Tibial artery (tissue), 4 donors: ENCODE measurements at places on chromosomes 7 and 10.

DNA sequence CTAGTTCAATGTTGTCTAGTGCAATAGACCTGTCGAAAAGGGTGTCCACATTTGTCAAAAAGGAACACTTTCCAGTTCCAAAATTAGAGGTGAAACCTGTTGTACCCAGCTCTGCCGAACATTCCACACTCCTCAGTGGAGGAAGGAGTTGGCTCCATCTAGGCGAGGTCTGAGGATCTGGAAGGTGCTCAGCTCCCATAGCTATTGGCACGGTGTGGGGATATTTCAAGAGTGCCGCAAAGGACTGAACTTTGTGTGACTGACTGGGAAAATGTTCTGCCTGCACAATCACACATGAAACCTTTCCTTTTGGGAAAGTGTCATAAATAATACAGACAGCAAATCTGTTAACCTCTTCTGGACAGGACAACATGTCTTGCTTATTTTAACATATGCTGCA, 48.1 kb upstream of the ZEB1 start:
- no peaks in the 10 kb centered on the region for H3K36me3 ChIP-seq
- H3K27ac ChIP-seq: peak overlapping the region; percentile 19
- no peaks in the 10 kb centered on the region for H3K4me1 ChIP-seq
- DNase-seq: no peak
- no peak overlapping the region for H3K4me3 ChIP-seq
- no peaks in the 10 kb centered on the region for H3K27me3 ChIP-seq

- DNase-seq: peak; percentile 88
- peaks cover 37% of the 10 kb centered on the region for H3K4me1 ChIP-seq
- H3K36me3 ChIP-seq: no peaks in the 10 kb centered on the region
- no peaks in the 10 kb centered on the region for H3K27me3 ChIP-seq
Measured at GRCh38 chr7:600149-601035, 80.7 kb upstream of the PDGFA start.

GRCh38 chr10:15084502-15084922, 4.1 kb downstream of the ACBD7 start:
- H3K27me3 ChIP-seq: no peaks in the 10 kb centered on the region
- H3K36me3 ChIP-seq: no peaks in the 10 kb centered on the region
- peaks cover 14% of the 10 kb centered on the region for H3K4me1 ChIP-seq

DNA sequence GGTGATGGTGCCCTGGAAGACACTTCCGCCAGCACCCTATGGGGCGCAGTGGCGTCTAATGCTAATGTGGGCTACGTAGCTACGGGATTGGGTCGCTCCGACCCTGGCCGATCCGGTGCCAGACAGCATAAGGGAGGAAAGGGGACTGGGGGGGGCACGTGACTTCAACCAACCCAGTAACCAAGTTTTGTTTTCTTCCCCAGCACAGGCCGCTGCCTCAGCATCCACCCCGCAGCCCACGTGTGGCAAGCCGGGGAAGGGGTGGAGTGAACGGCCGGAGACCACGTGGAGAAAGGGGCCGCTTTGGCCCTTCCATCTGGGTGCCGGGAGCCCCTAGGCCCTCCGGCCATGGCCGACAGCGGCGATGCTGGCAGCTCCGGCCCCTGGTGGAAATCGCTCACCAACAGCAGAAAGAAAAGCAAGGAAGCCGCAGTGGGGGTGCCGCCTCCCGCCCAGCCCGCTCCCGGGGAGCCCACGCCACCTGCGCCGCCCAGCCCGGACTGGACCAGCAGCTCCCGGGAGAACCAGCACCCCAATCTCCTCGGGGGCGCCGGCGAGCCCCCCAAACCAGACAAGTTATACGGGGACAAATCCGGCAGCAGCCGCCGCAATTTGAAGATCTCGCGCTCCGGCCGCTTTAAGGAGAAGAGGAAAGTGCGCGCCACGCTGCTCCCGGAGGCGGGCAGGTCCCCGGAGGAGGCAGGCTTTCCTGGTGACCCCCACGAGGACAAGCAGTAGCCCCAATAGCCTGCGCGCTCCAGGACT, 2.5 kb downstream of the PRR15 start:
- H3K4me3 ChIP-seq: peak overlapping the region; percentile 50
- H3K4me1 ChIP-seq: peaks cover 41% of the 10 kb centered on the region
- peak; percentile 20 for DNase-seq

- H3K4me3 ChIP-seq: no peak overlapping the region
- no peak overlapping the region for H3K27ac ChIP-seq
- DNase-seq: no peak
- no peaks in the 10 kb centered on the region for H3K36me3 ChIP-seq
- no peaks in the 10 kb centered on the region for H3K27me3 ChIP-seq
Measured at GRCh38 chr7:50216626-50217025, 87.9 kb upstream of the IKZF1 start.

DNA sequence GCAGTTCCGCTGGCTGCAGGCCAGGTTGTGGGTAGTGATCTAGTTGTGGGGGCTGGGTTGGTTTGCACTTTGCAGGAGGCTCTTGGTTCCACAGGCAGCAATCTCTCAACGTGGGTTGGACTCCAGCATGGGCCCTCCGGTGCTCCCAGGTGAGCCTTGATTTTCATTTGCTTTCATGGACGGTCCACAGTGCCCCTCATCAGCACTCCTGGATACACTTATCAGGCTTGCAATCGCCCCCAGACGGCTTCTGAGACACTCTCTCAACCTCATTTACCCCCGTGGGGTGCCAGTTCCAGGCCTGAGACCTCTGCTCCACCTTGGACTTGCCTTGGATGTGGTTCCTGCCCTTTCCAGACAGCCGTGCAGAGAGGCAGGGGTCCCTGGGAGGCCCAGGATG, 31.3 kb upstream of the ZNF273 start:
- no peak for DNase-seq
- no peak overlapping the region for H3K27ac ChIP-seq
- H3K4me3 ChIP-seq: no peak overlapping the region
- peaks cover under 1% of the 10 kb centered on the region for H3K4me1 ChIP-seq
- H3K27me3 ChIP-seq: peaks cover 6% of the 10 kb centered on the region

GRCh38 chr7:14000247-14000646, 10.8 kb upstream of the ETV1 start:
- no peaks in the 10 kb centered on the region for H3K27me3 ChIP-seq
- H3K36me3 ChIP-seq: no peaks in the 10 kb centered on the region
- H3K4me3 ChIP-seq: no peak overlapping the region
- DNase-seq: no peak
- no peaks in the 10 kb centered on the region for H3K4me1 ChIP-seq
- H3K27ac ChIP-seq: no peak overlapping the region

GRCh38 chr10:70352401-70353097, 29.9 kb downstream of the LRRC20 start:
- H3K27ac ChIP-seq: no peak overlapping the region
- H3K4me3 ChIP-seq: no peak overlapping the region
- DNase-seq: no peak
- no peaks in the 10 kb centered on the region for H3K27me3 ChIP-seq

DNA sequence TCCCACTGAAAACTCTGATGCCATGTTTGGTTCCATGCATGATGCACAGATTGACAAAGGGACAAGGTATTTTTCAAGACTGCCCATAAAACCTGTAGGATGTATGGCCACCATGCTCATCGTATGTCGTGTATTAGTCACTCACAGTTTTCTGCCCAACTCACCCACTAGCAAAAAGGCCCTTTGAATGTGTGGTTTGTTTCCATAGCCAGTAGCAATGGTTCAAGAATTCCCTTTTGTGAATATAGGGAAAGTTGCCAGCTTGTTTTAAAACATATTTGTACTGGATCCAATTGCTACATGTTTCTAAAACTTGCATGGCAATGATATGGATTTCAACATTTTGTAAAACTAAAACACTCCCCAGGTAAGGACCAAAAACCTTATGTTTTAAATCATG, 280.9 kb upstream of the YAE1 start:
- no peaks in the 10 kb centered on the region for H3K36me3 ChIP-seq
- DNase-seq: no peak
- no peaks in the 10 kb centered on the region for H3K27me3 ChIP-seq

DNA sequence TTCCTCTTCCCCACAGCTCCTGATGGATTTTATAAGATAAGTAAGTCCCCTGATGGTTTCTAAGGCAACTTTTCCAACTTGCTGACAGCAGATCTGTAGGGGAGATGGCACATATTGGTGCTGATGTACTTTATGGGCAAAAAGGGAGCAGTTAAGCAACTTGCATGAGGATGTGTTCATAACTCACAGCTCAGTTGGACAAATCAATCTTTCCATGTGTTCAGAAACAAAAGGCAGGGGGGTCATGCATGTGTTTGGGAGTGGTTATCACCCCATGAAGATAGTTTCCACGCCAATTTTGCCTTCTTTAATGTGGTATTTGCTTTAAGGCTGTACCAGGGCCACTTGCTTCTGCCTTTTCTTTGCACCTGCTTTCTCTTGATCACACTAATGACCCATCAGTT, 6.1 kb downstream of the RBM20 start:
- H3K27me3 ChIP-seq: peaks cover 20% of the 10 kb centered on the region
- H3K36me3 ChIP-seq: no peaks in the 10 kb centered on the region
- no peak overlapping the region for H3K27ac ChIP-seq
- no peaks in the 10 kb centered on the region for H3K4me1 ChIP-seq

DNA sequence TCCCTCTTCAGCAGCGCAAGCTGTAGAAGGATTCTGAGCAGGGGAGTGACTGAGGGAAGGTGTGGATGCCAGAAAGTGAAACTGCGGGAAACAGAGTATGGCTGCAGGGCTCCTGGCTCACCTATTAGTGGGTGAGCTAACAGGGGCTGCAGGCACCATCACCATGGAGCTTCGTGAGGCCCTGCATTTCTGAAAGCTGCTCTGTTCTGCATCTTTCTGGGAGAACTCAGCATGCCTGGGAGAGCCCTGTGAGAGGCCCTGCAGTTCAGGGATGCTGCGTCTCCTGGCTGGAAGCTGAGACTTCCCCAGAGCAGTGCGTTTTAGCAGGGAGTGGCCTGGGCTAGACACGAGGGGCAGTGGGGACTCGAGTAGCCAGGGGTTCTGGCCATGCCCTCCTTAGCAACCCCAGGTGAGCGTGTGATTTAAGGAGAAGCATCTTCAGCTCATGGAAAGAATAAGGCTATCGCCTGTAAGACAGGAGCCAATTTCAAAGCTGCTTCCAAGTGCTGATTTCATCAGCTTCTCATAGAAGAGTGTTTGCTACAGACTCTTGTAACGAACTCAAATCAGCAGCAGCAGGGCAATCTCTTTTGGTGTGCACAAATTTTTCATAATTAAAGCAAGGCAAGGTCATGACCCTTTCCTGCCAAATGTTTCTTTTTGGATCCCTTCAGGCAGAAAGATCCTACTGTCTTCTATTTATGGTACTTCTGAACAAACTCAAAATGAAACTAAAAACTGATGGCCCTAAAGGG, 293.6 kb upstream of the ZNF32 start:
- H3K27ac ChIP-seq: no peak overlapping the region
- no peaks in the 10 kb centered on the region for H3K36me3 ChIP-seq
- H3K4me1 ChIP-seq: no peaks in the 10 kb centered on the region
- H3K27me3 ChIP-seq: no peaks in the 10 kb centered on the region

DNA sequence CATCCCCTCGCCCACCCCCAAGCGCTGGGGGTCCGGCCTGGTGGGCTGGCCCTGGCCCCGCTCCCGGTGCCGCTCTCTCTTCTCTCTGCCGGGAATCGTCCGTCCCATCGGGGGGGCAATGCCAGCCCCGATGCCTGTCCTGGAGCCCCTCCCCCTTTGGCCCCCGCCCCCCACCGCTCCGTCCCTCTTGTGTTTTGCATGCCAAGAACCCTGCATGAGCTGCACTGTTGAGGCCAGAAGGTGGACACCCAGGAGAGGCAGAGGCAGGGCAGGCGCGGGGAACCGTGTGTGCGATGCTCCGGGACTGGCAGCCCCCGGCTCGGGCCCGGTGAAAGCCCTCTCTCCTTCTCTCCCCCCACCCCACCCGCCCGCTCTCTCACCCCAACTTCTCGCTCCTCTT, 22.1 kb upstream of the HSPB1 start:
- H3K4me3 ChIP-seq: no peak overlapping the region
- no peaks in the 10 kb centered on the region for H3K27me3 ChIP-seq
- no peak overlapping the region for H3K27ac ChIP-seq
- H3K4me1 ChIP-seq: peaks cover 29% of the 10 kb centered on the region
- DNase-seq: no peak

- no peaks in the 10 kb centered on the region for H3K4me1 ChIP-seq
- no peak overlapping the region for H3K4me3 ChIP-seq
- no peaks in the 10 kb centered on the region for H3K27me3 ChIP-seq
- no peak overlapping the region for H3K27ac ChIP-seq
Measured at GRCh38 chr10:116311016-116311415, 13.2 kb upstream of the CCDC172 start.

DNA sequence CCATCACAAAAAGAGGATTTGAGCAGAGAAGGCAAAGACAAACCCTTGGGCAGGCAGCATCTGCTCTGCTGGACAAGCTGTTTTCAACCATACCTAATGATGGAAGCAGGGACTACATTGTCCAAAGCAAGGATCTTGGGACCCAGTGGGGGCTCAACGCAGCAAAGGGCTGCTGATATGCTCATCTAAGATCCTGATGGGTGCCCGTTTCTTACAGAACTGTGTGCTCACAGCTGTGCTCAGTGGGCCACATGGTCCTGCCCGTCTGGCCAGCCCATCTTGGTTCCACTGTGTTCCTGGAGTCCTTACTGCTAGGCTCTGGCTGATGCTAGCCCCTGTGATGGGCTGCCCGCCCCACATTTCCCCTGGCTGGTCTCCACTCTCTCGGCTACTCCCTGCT, 36.1 kb downstream of the GPRIN2 start:
- no peak overlapping the region for H3K4me3 ChIP-seq
- no peaks in the 10 kb centered on the region for H3K36me3 ChIP-seq
- peaks cover 19% of the 10 kb centered on the region for H3K4me1 ChIP-seq
- H3K27me3 ChIP-seq: peaks cover 9% of the 10 kb centered on the region
- DNase-seq: peak; percentile 17
